Naive thymus-derived CD4-positive, alpha-beta T cell (primary cell): ENCODE measurements at places on chromosomes 7 and 10.
A peak's percentile ranks its signal among the peaks of the same experiment; 100 is the strongest.

GRCh38 chr7:102155821-102156441, 130.7 kb upstream of the SH2B2 start:
- no peak for DNase-seq

DNA sequence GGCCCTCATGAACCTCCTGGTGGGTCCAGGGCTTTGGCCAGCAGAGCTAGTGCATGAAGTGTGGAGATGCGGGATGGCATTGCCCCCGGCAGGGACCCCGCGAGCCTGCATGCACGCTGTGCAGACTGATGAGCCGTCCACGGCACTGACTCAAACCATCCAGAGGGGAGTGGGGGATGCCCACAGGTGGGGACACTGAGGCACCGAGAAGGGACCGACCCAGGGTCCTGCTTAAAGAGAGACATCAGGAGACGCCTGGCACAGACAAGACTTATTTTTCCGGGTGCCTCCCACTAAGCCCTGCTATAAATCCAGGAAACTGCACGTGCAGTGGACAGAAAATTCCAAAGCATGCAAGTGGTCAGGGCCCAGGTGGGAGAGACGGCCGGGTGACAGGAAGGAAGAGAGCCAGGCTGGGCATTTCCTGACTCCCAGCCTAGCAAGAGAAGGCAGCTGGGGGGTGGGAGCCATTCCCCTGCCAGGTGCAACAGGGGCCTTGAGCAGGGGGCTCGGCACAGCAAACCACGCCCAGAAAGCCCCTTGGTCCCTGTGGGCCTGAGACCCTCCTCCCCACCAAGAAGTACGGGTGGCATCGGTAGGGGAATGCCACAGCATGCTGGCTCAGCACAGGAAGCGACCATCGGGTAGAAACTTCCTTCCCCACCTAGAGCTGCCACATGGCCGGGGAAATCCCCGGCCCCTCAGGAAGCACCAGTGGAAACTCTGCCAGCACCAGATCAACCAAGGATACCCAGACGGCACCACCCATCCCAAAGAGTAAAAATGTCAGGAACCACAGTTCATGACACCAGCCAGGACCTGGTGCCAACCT, 91.5 kb downstream of the FOXL3 start:
- DNase-seq: peak; percentile 38

DNA sequence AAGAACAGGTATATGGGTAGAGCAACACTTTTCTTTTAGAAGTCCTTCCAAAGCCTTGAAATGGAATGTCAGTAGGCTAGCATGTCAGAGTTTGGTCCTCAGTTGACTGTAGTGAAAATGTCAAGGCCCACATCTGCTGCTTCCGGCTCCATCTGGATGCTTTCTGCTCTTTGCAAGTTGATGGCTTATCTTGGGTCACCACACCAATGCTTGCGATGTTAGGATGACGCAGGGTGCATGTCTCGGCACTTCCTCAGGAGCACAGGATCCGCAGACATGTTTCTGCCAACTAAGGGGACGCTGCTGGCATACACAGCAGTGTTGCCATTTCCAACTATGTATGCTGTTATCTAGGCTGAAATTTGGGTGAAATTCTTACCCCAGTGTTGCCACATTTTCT, 14.0 kb upstream of the HBP1 start:
- DNase-seq: no peak

DNA sequence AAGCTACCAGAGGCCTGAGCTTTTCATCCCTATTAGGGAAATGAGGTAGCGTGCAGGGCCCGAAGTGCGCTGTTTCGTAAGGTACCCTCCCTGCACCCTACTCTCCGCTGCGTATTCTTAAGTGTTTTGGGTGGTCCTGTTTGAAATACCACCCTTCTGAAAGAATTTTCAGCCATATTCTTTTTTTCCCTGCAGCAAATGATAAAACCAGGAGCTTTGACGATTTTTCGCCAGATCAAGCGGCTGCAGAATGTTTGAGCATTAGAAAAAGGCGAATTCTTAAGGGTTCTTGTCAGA, 1.2 kb downstream of the RSBN1L start:
- DNase-seq: no peak

- DNase-seq: no peak
Observed at GRCh38 chr7:33887266-33887975, 17.9 kb upstream of the BMPER start.

DNA sequence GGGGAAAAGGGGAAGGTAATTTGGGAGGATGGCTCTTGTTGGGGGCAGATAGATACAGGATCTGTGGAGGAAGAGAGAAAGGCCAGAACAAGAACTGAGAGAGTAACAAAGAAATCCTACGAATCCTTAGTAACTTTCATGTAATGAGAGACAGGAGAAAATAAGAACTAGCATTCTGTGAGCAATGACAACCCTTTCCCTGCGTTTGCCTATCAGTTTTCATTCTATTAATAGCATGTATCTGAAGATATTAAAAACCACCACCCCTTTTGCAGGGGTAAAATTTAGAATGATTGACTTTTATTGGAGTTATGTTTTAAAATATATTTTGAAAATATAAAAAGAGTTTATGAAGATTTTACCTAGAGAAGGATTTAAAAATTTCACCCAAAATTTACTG, 132.8 kb downstream of the ZEB1 start:
- no peak for DNase-seq

DNA sequence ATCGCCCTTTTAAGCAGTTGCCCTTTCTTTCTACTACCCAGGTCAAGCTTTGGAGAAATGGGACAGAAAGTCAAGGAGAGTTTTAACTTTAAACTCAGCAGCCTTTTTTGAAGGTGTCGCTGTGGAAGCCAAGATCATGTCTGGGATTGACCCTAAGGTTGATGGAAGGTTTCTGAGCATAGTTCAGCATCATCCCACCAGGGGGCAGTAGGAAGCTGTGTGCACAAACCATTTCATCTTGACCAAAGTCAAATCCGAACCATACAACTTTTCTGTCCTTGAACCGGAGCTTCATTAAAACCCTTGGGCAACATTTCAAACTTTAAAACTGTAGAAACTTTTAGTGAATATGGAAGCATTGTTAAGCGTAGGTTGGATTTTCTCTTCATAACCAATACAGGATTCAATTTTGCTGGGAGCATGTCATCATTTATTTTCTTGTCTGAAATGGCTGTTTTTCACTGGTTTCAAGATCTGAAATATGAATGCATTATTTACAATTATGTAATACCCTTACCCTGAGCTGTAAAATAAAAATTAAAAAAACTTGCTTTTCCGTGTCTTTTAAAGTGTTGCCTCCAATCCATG, 214.4 kb upstream of the KIAA1217 start:
- DNase-seq: no peak

DNA sequence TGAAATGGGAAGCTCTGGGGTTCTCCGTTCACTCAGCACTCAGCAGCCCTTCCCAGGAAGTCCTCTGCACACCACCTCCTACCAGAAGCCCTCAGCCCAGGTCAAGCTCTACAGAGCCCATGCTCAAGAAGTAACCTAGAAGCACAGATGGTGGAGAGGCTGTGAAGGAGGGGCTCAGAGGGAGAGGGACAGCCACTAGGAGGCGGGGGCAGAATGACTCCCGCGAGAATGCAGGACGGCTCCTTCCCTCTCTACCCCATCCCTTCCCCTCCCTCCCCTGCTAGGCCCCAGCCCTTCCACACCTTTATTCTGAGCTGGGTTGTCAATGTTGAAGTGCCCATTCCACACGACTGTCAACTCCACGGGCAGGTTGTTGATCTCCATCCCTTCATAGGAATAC, 373.2 kb downstream of the PLXNA4 start:
- no peak for DNase-seq

DNA sequence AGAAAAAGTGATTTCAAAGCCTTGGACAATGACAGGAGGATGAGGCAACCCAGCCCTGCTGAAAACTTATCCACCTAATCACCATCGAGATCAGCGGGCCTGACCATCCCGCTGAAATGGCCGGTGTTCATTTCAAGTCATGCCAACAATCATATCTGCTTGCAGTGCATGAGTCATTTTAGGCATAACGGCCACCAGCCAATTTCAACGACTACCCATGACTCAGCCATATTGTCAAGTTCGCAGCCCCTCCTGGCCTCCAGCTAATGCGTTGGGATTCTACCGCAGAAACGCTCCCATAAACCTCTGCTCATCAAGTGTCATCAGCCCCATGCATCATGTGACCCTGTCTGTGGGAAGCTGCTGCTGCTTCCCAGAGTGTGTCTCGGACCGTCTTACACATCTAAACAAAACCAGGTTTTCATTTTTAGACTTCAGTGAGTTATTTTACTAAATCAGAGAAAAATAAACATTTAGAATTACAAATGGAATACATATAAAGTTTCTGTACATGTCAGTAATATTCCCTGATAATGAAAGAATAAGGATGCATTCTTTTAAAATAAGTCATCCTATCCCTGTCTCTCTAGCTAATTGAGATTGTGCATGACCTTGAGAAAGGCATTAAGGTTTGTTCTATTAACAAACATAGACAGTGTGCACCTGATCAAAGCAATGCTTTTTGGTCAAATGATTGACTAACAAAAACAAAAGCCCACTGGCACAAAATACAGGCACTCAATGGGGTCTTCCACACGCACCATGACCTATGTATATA, 188.9 kb downstream of the ADAM12 start:
- DNase-seq: no peak

- DNase-seq: no peak
Observed at GRCh38 chr7:151900986-151901621, 24.2 kb upstream of the PRKAG2 start.

- DNase-seq: no peak
Observed at GRCh38 chr10:117449636-117450035, 74.4 kb upstream of the PDZD8 start.

DNA sequence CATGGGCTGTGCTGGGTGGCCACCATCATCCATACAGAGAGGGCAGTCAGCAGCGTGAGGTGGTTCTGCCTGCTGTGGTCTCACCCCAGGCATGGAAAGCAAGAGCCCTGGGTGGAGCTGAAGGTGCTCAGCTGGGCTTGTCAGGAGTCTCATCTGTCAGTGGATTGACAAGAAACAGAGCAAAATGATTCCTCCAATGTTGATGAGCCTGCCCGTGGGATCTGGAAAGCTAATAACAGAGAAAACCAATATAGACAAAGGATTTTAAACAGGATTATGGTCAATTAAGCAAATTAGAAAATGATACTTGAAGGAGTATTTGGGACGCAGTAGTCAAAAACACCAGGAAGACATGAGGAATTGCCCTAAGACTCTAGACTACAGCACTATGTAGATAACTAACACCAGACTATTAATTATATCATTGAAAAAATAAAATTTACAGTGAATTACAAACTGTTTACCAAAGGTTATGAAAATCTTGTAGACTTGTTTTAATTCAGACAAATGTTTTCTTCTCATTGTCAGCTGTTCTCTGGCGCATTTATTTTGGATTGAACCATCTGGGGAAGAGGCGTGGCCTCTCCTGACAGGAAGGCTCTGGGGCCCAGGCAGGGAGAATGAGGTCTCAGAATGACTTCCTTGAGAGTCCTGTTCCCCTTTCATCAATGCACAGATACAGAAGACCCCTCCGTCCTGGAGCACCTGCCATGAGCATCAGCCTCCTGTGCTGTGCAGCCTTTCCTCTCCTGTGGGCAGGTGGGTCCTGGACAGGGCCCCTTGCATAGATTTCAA, 211.2 kb upstream of the PRSS58 start:
- no peak for DNase-seq

GRCh38 chr10:86803156-86803555, 46.7 kb downstream of the BMPR1A start:
- no peak for DNase-seq

DNA sequence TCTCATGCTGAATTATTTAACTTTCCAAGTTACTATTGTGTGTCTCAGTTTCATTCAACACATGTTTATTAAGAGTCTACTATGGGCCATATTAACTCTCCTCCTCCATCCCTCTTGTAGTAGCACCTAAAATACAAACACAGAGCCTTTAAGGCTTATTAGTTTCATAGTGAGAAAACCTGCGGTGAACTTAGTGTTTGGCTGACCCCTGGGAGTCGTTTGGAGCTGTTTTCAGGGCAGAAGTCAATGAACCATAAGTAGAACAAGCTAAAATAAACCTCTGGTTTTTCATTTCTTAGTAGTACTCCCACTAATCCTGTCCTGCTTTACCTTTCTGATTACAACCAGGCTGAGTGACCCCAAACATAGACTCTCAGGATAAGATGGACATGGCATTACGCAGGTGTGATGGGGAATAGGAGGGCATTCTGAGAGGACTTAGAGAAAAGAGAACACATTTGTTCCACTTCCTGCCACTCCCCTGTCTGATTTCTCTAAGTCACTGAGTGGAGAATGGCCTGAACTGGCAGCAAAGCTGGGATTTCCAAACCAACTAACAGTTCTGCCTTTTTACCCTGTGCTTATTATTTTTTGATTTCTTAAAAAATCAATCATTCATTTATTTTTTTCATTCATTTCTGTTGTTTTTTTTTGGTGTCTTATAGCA, 74.5 kb downstream of the LRMDA start:
- no peak for DNase-seq

DNA sequence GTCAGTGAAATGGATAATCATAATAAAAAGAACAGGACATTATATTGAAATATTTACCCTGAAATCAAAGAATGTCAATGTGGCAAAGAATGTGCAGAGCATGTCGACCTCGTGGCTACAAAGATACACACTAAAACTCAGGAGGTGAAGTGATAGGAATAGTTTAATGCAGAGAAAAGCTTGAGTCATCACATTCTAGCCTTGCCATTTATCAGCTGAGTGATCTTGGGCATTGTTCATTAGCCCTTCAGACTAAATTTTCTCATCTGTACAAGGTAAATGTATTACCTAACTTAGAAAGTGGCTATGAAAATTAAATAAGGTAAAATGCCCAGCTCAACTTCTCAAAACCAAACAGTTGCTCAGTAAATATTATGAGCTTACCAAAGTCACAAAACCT, 22.6 kb downstream of the CALCR start:
- no peak for DNase-seq

DNA sequence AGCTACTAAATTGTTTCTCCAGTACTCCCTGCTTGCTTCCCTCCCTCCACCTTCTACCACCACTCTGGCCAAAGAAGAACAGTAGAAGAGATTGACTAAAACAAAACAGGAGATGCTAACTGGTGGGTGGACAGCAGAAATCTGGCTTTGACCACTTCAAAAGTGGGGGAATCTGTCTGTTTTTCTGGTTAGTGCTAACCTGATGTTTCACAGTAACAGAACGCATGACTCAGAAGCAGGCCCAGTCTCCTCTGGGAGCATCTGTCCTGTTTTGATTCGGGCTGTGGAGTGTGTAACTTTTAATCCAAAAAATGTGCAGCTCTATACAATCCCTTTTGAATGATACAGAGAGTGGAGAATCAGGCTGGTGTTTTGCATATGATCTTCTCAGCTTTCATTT, 32.7 kb upstream of the ZNF438 start:
- DNase-seq: no peak

- DNase-seq: no peak
Observed at GRCh38 chr7:514651-515598, 4.7 kb downstream of the PDGFA start.

- no peak for DNase-seq
Observed at GRCh38 chr7:90409667-90410066, 6.4 kb downstream of the CLDN12 start.

DNA sequence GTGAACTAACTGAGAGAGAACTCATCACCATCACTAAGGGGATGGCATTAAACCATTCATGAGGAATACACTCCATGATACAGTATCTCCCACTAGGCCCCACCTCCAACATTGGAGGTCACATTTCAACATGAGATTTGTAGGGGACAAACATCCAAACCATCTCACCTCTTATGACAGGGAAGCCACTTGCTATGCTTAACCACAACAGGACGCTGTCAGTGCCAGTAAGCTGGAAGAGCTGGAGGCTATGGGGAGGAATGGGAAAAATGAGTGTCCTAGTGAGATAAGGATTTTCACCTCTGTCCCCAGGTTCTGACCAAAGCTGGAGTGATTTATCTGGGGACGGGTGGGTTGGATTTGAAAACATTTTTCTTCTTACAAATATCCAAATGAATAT, 17.6 kb downstream of the PLCE1 start:
- no peak for DNase-seq
